ENCODE measurements at places on chromosomes 4 and X. TPM values are rescaled to one million over a fixed set of nuclear protein-coding genes. Genes with fewer than 3 reads are reported as not detected.

PABPC1L2B gene
- polyA plus RNA-seq, result not detected

PNCK gene
- 7.8 TPM for polyA plus RNA-seq

CWH43 gene
- not detected for polyA plus RNA-seq

TBX22 gene
- 0.11 TPM for polyA plus RNA-seq

KCND1 gene
- 0.91 TPM for polyA plus RNA-seq

DAPP1 gene
- polyA plus RNA-seq, result 1.6 TPM

L1CAM gene
- polyA plus RNA-seq, result 5.2 TPM

MAP3K15 gene
- 0.39 TPM for polyA plus RNA-seq
